ENCODE measurements at places on chromosomes 2 and 18.
A peak's percentile ranks its signal among the peaks of the same experiment; 100 is the strongest.

DNA sequence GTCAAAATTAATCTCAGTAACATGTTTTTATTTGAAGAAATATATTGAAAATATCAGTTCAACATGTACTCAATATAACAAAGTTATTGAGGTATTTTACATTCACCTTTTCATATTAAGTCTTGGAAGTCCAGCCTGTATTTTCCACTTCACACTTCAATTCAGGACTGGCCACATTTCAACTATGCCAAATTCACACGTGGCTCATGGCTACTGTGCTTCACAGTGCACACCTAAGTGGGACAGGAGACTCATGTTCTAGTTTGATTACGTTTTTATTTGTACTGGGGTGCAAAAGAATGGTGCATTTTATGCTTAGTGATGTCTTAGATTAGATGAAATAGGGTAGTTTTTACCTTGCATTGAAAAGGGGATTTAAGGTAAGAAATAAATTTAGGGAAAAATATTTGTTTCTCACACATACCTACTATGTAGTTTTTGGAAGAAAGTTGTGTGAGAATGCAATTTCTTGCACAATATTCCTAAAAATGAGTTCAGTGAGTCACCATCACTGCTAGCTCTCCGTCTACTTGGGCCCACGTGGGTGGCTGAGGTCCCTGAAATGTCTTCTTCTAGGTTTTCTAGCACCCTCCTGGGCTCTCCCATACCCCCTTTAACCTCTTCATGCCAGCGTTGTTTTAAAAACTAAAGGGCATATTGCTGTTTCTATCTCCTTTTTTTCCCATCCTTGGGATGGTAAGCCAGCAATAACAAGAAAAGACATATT lies 87.0 kb downstream of the ST6GAL2 start:
- DNase-seq: no peak

DNA sequence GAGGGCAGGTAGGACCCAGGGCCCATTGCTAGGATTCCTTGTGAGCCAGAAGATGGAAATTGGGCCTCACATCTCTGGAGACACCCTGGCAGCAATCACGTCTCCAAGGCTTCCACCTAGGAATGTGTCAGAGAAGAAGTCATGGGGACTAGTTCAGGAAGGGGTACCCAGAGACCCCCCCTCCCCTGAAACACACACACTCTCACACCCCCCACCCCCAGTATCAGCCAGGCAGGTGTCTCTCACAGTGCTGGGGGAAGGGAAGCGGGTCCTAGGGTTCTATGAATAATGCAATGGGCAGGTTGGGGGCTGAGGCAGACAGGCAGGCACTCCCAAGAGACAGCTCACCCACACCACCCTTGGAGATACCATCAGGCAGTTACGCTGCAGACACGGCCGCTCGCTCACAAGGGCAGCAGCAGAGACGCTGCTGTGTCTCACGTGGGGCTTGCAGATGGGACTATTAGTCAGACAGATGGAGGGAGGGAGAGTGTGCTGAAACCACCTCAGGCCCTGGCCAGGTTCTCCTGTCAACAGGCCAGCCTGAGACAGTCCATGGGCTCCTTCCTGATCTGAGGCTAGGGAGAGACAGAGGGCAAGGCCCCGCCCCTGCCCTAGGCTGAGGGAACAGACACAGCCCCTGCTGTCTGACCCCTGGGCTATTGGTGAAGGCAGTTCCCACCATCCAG lies 134.6 kb downstream of the CYP26B1 start:
- no peak for DNase-seq

DNA sequence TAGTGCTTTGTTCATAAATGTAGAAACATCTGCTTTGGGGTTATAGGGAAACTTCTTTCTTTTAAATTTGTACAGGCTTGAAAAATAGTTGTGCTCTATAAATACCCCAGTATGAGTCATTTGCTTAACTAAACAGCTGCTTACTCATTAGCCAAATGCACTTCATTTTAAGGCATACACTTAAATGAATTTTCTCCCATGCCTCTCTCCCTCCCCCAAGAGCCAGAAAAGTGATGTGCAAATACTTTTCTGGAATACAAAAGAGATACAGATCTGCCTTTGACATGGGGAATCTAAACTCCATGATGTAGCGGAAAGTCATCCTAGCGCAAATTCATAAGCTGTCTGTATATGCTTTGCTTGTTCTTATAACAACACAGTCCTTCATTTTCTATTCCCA lies 469.4 kb downstream of the DLGAP1 start:
- no peak for DNase-seq

DNA sequence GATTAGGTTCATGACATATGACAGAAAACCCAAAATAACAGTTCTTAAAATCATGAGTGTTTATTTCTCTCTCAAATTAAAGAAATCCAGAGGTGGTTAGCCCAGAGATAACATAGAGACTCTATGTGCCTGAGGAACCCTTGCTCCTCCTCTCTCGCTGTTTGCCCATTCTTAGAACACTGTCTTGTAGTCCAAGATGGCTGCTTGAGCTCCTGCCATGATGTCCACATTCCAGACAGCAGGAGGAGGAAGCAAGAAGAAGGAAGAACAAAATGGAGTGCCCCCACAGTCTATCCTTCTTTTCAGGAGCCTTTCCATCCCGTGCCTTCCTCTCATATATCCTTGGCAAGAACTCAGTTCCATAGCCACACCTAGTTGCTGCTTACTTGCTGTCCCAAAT lies 13.9 kb upstream of the ST8SIA5 start:
- no peak for DNase-seq

GRCh38 chr2:195304310-195304709 lies 352.7 kb upstream of the SLC39A10 start:
- no peak for DNase-seq

- no peak for DNase-seq
Observed at GRCh38 chr2:179524809-179525339, 260.2 kb upstream of the SESTD1 start.

- no peak for DNase-seq
Observed at GRCh38 chr2:62297624-62298010, 101.7 kb downstream of the B3GNT2 start.

DNA sequence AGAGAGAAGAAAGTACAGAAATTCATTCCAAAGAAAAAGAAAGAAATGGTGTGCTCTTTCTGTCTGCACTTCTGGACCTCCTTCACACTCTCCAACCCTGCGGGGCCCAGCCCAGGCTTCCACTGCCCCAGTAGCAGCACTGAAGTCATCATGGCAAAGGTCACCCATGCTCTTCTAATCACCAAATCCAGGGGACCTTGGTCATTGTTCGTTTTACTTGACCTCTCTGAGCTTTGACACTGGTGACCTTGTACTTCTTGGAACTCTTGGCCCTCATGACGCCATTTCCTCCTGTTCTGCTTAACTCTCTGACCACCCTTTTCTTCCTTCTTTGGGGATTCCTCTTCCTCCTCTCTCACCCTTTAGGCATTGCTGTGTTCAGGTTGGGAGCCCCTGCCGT lies 105.6 kb downstream of the SMAD7 start:
- no peak for DNase-seq

- DNase-seq: no peak
Observed at GRCh38 chr2:55175254-55176093, 56.6 kb downstream of the CLHC1 start.

DNA sequence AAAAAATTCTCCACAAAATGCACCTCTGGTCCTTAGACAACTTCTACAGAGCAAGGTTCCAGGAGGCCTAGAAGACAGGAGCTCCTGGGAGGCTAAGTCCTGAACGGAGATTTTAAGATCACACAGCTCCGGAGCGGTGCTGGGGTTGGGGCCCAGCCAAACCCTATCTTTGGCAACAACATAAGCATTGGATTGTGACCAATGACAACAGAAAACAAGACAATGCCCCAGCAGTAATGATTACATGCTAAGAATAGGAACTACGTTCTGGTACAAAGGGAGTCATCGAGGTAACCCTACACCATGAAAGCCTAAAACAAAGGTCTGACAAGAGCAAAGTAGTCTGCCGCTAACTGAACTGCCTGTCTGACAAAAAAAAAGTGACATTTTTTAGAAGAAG lies 171.2 kb downstream of the CMPK2 start:
- DNase-seq: no peak

- no peak for DNase-seq
Observed at GRCh38 chr18:76679259-76679658, 143.1 kb upstream of the ZNF236 start.

GRCh38 chr18:58784601-58785137 lies 80.0 kb upstream of the ZNF532 start:
- no peak for DNase-seq

DNA sequence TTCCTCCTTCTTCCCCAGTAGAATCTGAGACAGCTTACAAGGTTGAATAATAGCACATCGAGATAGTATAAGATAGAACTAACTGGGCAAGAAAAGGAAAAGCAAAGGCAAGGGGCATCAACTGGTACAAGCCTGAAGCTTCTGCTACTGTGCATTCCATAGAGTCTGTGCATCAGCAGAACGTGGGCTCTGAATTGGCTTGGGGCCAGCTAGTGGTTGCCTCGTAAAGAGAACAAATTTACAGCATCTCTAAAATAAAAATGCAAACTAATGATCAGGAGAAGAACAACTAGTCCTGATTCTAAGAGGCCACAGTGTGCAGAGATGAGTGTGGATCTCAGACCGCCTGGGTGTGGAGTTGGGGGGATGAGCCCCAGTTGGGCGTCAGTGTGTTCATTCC lies 36.6 kb downstream of the UPP2 start:
- DNase-seq: no peak

DNA sequence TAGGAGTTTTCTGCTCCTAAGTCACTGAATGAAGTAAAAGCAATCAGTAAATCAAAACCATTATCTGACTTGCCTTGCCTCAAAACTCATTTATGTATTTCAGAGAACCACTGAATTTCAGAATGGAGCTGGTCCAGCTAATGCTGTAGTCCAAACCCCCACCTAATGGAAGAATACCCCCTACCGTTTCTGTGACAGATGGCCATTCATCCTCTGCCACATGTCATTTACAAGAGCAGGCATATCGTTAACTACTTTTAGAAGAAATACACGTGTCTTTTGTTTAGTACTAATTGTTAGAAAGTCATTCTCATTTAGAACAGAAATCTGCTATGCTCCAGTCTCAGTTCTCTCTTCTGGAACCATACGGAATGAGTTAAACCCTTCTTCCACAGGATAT lies 12.8 kb upstream of the GALNT5 start:
- DNase-seq: no peak

GRCh38 chr2:238167761-238168160 lies 9.0 kb downstream of the ERFE start:
- DNase-seq: no peak

DNA sequence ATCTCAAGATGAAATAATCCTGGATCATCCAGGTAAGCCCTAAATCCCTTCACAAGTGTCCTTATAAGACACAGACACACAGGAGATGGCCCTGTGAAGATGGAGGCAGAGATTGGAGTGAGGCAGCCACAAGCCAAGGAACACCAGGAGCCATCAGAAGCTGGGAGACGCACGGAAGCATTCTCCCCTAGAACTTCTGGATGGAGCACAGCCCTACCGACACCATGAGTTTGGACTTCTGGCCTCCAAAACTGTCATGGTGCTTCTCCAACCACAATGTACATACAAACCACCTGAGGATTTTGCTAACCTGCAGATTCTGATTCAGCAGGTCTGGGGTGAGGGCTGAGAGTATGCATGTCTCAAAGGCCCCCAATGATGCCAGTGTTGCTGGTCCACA lies 42.5 kb downstream of the ADD2 start:
- DNase-seq: no peak

- DNase-seq: no peak
Observed at GRCh38 chr2:173808718-173809117, 156.5 kb downstream of the SP3 start.

DNA sequence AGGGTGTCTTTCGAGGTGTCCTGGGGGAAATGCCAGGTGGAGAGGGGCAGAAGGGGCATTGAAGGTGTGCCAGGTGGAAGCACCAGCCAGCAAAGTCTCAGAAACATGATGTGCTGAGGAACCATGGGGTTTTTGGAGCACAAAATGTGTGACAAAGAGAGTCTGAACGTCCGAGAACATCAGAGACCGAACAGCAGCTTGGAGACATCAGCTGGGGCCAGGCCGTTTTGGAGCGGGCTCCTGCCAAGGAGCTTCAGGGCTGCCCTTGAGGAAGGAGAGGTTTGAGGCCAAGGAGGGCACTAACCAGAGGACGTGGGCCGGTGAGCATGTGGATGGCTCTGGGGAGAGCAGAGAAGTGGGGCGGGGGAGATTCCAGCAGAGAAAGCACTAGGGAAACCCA lies 5.3 kb upstream of the MBP start:
- no peak for DNase-seq

GRCh38 chr2:241228081-241228859 lies 39.8 kb downstream of the ANO7 start:
- no peak for DNase-seq

DNA sequence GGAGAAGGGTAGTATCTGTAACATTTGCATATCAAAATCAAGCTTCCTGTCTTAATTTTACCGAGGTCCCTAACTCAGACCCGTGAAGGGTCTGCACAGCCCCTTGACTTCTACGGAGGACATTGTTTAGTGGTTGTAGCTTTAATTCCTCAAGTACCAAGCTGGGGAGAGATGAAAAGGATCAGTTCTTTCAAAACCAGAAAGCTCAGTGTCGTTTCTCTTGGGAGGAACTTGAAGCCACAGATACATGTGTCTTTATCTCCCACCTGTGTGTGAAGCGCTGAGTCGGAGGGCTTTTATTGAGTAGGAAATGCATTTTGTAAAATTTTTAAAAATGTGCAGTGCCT lies 263.6 kb downstream of the GBX2 start:
- no peak for DNase-seq

GRCh38 chr18:74081966-74082741 lies 65.5 kb downstream of the FBXO15 start:
- DNase-seq: peak; percentile 21

DNA sequence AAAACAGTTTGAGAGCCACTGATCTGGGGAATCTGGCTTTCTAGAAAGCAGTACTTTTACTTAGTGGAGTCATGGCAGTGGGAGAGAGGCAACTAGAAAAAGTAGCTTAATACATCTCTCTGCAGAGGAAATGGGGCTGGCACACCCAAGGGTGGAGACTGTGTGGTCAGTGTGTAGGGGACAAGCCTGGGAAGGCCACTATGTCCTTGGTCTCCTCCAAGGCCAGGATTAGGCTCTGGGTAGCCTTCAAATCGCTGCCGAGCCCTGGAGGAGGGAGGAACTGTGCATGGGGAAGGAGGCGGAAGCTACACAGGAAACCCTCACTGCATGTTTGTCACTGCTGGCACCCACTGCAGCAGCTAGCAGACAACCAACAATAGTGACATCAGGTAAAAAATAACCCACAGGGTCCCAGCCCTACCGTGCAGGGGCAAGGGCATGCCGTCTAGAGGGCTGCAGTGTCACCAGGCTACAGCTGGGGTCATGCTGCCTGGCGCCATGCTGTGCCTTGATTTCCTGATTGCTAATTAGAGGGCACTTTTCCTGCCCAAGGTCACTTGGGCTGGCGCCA lies 34.8 kb downstream of the LBH start:
- peak; percentile 43 for DNase-seq

- DNase-seq: no peak
Observed at GRCh38 chr2:172655838-172656573, 79.6 kb upstream of the RAPGEF4 start.

Measured in effector memory CD4-positive, alpha-beta T cell (primary cell).